ENCODE measurements at places on chromosomes 1 and 21.

- no peak for DNase-seq
Observed at GRCh38 chr1:109535971-109536491, 3.6 kb upstream of the GPR61 start.

DNA sequence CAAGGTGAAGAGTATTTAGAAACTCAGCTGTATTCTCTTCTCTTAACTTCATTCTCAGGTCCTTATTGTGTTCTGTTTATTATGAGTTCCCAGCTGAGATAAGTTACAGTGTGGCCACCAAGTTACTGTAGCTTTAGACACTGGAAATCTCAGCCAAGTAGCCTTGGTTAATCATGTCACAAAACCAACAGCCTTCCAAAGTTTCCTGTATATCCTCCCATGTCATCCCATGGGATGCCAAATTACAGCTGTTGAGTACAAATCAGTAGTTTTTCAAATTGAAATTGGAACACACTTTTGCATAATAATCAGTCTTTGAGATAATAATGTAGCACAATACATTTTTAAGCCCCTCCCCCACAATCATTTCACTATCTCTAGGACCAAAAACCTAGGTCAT lies 10.7 kb downstream of the ADAMTS5 start:
- DNase-seq: no peak

DNA sequence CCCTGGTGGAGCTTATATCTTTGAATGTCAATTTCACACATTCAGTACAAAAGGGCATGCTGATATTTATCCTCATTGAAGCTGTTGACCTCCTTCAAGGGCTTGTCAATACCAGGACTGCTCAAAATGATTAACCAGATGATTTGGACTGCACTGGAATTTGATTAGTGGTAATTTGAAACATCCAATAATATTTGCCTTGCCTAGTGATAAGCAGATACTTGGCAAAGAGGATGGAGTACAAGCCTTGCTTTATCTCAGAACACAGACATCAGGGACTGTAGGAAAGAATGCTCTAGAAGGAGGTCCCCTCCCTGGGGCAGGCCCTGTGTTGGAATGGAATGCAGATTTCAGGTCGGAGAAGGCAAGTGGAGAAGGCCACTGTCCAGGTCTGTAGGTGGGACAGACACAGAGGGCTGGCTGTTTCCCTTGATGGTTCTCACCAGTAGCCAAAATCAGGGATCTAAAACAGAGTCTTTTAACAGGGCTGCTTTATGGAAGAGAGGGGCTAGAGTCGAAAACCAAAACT lies 64.8 kb upstream of the ZNF648 start:
- no peak for DNase-seq

DNA sequence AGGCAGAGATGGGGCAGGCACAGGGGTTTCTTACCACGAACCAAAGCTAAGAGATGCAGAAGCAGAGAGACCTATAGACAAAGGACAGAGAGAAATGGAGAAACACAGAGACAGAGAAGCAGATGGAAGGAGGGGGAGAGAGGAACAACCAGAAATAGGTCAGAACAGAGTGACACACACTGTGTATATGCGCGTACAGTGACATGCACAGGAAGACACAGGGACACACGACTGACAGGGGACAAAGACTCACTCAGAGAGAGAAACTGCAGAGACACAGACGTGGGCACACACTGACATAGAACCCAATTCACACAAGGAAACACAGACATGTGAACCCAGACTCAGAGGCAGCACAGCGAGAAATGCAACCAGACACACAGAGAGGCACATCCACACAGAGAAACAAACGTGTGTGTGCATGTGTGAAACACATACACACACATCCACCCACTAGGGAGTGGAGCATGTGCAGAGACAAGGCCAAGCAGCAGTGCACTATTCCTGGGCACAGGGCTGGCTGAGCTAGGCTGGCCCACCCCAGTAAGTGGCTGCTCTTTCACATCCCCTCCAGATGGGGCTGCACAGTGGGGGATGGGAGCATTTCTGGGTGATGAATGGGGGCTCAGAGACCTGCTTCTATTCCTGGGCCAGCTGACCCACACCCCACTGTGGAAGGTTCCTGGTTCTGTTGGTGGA lies 123.4 kb upstream of the CSF3R start:
- DNase-seq: no peak

DNA sequence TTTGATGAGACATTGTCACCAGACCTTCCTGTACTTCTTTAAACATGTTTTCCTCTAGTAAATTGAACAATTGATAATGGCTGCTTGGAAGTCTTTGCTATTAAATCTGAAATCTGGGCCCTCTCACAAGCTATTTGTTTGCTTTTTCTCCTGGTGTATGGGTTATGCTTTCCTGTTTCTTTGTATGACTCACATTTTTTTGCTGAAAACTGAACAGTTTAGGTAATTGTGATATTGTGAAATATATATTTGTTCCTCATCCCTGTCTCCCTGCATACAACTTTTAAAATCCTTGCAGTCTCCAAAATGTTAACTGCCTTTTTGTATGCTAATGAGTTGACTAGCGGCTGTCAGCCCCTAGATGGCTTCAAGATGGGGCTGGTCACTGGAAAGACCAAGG lies 61.6 kb downstream of the MAP3K21 start:
- DNase-seq: no peak

- DNase-seq: no peak
Observed at GRCh38 chr1:53337499-53337898, 9.6 kb upstream of the LRP8 start.

GRCh38 chr1:113677250-113678158 lies 81.8 kb downstream of the PHTF1 start:
- no peak for DNase-seq

GRCh38 chr1:33195556-33195955 lies 13.7 kb upstream of the TRIM62 start:
- no peak for DNase-seq

GRCh38 chr21:20997636-20998455 lies at the start of gene NCAM2:
NCAM2 (plus strand) TSS chr21:20998409.
- DNase-seq: peak; percentile 4

DNA sequence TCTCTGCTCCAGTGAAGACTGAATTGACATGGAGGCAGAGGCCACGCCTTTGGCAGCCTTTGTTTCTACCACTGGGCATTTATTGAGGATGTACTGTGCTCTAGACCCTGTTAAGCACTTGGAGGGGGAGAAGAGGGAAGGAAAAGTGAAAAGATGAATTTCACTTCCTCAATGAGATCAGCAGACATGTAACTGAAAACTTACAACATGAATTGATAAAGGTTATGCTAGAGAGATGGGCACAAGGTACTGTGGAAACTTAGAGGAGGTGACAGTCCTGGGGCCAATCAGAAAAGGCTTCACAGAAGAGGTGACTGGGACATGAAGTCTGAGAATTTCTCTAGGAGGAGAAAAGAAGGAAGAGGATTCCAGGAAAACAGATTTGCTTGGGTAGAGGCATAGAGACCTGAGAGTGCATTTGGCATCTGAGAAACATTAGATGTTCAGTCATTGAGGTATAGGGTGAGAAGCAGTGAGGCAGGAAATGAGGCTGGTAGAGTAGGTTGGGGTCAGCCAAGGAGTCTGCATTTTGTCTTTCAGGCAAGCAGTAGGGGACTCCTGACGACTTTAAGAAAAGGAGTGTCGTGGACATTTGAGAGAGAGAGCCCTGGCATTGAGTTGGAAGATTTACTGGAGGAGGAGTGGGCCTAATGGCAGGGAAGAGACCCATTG lies 113.0 kb downstream of the SYT2 start:
- DNase-seq: no peak

GRCh38 chr1:225678545-225678944 lies 25.6 kb upstream of the ENAH start:
- DNase-seq: no peak

DNA sequence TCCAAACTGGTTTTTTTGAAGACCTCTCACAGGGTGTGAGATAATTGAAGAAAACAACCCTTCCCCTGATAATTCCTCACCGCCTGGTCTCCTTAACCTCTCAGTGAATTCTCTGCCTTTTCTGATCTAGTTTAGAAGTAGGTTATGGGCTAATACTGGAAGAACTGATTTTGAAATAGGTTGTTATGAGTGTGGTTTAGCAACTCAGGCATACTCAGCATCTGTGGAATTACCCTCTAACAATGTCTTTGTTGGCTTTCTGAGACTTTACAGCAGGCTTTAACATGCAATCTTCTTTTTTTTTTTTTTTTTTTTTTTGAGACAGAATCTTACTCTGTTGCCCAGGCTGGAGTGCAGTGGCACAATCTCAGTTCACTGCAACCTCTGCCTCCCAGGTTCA lies 10.3 kb upstream of the PLD5 start:
- no peak for DNase-seq

DNA sequence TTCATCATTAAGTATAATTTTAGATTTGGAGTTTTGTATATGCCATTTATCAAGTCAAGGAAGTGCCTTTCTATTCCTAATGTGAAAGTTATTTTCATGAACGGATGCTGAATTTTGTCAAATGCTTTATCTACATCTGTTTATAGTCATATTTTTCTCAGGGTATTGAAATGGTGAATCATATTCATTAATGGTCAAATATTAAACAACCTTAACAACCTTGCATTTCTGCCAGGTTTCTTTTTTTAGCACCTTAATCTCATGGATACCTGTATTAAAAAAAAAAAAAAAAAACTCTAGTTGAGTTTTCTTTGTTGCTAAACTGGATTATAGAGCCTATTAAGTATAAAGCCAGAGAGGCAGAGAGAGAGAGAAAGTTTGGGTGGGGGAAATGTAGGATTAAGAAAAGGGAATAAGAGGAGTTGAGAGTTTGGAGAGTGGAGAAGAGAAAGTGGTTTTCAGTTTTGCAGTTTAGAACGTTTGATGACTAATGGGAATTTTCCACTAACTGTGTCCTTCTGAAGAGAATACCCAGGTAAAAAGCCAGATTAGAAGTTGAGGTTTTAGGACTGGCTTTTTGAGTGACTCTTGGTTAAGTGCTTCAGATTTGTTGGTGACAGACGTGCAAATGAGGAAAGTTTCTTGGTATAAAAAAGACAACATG lies 305.0 kb downstream of the HLX start:
- DNase-seq: no peak

DNA sequence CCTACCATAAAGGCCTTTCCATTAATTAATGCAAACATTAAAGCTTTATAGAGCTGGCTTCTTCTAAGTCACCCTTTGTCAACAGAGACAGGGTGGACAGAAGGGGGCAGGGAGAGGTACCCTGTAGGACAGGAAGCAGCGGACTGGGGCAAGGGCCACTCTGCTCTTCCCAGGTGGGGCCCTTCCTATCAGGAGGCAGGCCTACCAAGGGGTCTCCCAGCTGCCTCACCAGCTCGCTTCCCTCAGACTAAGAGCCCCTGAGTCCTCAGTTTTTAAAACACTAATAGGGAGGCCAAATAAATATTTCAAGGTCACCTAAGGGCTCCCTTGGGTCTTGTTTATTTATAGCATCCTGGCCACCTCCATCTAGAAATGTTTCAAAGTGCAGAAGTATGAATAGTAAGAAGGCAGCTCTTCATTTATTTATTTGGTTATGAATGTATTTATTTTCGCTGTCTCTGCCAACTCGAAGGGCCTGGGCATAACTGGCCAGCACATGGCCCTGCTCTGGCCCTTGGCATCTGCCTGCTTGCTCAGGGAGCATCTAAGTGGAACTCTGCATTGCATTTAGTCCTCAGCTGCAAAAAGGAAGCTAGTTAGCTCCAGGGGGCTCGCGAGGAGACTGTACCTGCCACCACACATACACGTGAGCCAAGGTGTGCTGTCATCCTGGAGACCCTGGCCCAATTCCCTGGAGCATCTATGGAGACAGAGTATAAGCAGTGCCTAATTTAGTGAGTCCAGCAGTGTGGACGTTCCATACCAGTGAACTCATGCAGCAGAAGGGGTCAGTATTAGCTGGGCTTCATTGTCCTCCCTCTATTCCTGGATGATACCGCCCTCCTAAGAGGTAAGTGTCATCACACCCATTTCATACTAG lies 395.1 kb upstream of the VAMP3 start:
- DNase-seq: no peak

DNA sequence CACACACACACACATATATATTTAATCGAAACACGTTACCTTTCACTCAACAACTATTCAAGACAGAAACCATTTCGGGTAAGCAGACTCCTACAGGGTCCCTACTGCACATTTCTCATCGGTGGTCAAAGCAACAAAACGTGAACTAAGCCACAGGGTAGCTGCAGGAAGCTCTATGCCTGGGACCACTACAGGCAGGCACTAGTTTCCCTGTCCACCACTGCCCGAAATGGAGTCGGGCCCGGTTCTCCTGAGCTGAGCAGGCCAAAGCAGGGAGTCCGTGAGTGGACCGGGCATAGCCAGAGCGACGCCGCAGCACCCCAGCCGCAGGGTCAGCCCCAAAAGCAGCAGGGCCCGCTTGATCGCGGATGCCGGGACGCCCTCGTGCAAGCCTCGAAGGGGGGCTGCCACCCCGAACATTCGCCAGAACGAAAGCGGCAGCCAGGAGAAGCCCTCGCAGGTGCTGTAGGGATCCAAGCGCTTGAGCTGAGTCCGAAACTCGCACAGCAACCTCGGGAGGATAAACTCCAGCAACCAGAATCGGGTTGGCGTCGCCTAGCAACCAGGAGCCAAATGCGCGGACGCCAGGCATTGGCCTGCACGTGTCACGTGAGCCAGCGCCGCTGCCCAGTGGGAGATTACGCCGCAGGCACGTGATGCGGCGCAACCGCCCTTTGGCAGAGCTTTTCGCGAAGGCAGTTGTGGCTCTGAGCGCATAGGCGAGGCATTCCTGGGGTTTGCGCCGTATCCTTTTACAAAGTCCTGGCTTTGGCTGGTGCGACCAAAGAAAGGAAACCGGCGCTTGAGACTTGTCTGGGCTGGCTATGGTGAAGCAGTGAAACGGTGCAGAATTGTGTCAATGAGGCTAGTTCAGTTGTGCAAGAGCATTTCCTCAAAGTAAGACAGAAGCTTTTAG lies 13.9 kb upstream of the DDI2 start:
- DNase-seq: peak; percentile 85

DNA sequence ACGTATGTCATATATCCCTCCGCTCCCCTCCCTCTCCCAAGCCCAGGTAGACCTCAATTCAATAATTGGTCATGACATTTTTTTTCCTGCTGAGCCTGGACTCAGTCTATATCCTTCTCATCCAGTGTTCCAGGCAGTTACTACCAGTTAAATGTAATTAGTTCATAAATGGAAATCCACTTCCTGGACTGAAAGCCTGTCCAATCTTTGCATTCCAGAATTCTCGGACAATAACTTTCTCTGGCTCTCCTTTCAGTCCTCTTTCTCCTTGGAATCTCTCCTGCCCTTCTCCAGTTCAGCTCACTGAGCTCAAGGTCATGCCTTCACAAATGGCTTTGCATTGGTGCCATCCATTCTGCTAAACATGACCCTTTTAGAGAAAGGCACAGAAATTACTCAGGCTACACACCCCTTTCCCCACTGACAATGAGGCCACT lies 34.8 kb downstream of the VWA5B1 start:
- DNase-seq: no peak

DNA sequence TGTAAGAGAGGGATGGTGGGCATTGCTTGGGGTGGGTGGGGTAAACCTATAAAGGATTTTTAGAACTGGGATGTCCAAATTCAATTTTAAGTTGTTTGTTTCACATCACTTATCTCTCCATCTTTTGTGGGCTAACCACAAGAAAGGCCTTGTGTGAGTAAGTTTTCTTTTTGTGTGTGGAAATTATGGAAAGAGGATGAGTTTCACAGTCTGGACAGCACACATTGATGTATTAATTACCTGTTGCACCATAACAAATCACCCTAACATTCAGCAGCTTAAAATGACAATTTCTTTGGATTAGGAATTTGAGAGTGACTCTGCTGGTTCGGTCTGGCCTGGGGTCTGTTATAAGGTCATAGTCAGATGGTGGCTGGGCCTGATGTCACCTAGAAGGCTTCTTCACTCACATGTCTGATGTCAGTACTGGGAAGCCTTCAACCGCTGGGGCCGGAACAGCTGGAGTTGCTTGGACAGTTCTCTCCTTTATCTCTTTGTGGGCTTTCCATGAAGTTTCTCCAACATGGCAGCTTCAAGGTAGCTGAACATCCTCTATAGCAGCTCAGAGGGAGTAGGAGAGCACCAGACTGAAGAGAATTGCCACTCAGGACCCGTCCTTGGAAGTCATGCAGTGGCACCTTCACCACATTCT lies 2.0 kb upstream of the COL9A2 start:
- no peak for DNase-seq

Measured in T-helper 22 cell (primary cell).